Type B pancreatic cell (in vitro differentiated cells): ENCODE measurements at places on chromosomes 12 and 14.

DNA sequence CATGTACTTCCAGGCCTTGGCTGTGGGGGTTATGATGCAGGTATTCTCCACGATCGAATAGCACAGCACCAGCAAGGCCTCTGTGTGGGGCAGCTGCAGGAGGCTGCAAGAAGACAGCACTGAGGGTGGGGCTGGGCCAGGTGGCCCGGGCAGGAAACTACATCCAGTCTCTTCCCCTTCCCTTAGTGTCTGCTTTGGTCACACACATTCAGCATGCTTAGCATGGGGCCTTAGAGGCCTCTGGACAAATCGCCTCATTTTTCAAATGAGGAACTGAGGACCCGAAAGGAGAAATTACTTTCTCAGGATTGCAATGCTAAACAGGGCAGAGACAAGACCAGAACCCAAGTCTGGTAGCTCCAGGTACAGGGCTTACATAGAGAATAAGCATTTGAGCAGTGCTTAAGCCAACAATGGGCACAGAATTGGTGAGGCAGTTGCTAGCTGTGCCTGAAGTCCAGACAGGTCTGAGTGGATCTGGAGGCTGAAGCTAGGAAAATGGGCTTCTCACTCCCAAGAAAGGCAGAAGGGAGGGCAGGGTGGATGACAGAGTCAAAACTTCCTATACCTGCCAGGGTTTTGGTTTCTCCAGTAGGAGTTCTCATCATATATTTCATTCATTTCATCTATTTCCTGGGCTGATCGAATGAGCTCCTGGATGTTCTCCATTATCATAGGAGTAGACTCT lies 3.5 kb downstream of the ACRBP start:
- no peak for DNase-seq

DNA sequence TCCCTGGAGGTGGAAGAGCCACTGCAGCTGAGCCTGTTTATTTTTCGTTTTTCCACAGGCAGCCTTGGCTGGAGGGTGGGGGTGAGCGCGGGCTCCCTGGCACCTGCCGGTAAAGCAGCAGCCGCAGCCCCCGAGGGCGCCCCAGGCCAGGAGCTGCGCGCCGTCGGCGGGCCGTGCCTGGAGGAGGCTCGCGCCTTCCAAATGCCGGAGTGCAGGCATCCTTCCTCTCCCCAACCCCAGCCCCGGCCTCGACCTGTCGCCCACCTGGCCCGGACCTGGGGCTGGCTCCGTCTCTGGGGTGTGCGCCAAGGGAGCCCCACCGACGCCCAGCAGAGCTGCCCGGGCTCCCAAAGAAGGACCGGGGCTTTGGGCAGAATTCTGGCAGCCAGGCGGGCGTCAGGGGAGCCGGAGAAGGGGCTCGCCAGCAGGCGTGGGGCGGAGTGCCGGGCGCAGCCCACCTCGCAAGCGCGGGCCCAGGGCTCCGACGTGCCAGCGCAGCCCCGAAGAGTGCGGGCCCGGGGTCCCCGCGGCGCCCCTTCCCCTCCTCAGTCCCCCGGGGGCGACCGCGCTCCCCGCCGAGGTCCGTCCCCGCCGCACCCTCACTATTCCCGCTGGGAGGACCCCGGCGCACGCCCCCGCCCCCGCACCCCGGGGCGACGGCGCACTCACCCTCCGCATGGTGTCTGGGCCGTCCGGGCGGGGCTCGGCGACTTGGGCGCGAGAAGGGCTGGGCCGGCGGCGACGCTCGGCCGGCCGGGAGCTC lies 130.3 kb downstream of the NDUFA12 start:
- no peak for DNase-seq

- DNase-seq: no peak
These were observed 35.8 kb downstream of the ATP2A2 start for GRCh38 chr12:110316861-110317260.

GRCh38 chr12:76024942-76025600 lies 6.5 kb downstream of the PHLDA1 start:
- no peak for DNase-seq

DNA sequence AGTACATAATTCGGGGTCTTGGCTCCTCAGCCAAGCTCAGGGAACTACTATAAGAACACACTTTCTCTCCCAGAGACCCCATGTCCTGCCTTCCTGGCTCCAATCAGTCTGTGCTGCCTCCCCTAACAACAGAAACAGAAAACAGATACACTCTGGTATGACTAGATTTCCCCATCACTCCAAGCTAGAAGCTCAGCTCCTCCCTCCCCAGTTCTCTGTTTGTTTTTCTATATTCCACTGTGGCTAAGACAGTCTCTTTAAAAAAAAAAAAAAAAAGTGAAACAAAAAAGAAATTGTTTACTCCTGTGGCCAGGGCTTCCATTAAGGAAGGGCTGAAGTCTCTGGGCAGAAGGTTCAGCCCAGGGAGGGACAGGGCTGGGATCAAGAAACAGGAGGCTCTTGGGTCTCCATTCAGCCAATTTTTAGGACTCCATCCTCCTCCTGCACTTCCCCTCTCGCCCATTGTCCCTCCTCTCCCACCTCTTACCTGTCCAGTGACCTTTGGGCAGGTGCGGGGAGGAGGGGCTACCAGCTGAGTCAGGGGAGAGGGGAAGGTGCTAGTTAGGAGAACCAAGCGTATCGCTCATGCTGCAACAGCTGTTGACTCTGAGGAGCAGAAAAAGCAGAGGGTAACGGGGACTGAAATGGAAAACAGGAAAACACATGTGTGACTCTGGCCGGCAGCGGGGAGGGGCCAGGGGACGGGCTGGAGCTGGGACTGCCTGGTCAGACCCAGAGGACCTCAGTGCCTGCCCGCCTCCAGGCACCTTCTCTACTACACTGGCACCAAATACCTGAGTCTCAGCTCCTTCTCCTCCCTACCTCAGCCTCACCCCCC lies 4.1 kb upstream of the SLC7A7 start:
- no peak for DNase-seq

- DNase-seq: no peak
These were observed 99.6 kb downstream of the DYRK2 start for GRCh38 chr12:67747869-67748742.

- DNase-seq: no peak
These were observed 17.5 kb upstream of the BEGAIN start for GRCh38 chr14:100604709-100605108.

- DNase-seq: no peak
These were observed 266.3 kb upstream of the CCDC196 start for GRCh38 chr14:66219886-66220285.

DNA sequence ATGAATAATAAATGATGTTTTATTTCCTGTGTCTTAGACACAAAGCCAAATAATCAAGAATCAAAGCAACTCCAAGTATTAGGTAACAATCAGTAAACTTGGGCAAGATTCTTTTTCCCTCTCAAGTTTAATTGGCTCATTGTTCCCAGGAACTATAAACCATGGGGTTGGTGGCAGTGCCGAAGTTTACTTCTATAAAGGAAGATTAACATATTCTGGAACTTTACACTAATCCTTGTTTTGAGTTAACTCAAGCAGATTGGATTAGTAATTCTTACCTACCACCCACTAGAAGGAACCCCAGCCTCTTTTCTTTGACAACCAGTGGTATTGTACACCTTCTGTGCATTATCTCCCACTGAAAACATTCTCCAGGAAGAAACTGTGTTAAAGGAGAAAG lies 197.1 kb downstream of the EXOC5 start:
- no peak for DNase-seq

- DNase-seq: peak; percentile 66
These were observed 335.1 kb downstream of the DUSP6 start for GRCh38 chr12:89016970-89017778.

GRCh38 chr12:131312793-131313545 lies 359.3 kb downstream of the ADGRD1 start:
- DNase-seq: no peak

- DNase-seq: peak; percentile 52
These were observed 288.5 kb upstream of the RTL1 start for GRCh38 chr14:101191721-101192660.

DNA sequence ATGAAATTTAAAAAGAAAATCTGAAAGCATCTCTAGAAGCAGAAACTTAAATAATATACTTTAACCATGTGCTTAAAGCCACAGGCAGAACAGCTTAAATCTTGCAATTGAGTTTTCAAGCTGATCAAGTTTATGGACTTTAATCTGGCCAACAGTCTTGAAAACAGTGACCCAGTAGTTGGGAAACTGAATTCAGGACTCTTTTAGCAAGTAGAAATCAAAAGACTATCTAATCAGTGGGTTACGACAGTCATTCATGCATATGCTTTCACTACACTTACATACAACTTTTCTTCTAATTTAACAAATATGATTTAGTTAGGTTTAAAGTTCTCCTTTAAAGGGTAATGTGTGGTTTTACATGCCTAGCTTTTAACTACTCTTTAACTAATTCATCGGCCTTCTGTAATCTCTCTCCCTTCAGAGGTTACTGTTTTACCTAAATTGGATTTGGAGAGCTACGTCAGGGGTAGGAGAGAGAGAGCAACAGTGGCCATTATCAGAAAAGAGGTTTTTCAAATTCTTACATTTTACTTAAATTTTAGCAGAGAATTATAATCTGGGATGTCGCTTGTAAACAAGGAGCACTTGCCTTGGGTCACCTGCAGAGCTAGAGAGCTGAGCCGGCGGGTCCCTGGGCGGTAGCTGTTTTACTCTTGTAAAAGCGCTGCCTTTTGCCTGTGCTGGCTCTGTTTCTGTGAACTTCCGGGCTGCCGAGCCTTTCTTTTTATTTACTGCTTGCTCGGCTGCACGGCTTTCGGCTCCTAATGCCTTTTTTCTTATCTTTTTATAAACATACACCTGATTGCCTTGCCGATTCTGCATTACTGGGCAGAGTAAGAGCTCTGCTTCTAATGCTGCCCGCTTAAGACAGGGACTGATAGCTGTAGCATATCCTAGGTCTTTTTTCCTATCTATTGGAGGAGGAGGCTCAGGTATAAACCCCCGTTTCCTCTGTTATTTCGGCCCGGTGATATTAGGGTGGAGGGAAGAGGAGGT lies 17.4 kb upstream of the LYZ start:
- no peak for DNase-seq

GRCh38 chr12:68867606-68868005 lies 59.6 kb downstream of the MDM2 start:
- no peak for DNase-seq

GRCh38 chr12:3362737-3363136 lies 128.3 kb upstream of the PRMT8 start:
- DNase-seq: no peak

DNA sequence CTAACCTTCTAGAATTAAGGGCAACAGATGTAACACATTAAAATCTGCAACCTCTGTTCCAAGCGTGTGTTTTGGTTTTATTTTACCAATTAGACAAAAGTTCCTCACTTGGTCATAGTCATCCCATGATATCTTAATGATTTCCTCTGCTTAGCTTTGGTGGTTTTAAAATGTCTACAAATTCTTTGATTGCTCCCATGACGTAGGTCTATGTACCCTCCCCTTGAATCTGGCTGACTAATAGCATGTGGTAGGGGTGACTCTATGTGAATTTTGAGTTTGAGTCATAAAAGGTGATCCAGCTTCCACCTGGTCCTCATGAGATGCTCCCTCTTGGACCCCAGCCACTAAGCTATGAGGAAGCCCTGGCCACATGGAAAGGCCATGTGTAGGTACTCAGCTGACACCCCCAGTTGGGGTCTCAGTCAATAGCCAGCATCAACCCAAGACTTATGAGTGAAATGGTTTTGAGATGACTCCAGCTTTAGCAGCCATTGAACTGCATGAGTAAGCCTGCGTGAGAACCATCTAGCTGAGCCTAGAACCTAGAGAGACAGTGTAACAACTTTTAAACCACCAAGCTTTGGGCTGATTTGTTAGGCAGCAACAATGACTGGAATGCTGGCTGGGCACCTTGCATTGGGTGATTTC lies 247.1 kb downstream of the MSRB3 start:
- no peak for DNase-seq

DNA sequence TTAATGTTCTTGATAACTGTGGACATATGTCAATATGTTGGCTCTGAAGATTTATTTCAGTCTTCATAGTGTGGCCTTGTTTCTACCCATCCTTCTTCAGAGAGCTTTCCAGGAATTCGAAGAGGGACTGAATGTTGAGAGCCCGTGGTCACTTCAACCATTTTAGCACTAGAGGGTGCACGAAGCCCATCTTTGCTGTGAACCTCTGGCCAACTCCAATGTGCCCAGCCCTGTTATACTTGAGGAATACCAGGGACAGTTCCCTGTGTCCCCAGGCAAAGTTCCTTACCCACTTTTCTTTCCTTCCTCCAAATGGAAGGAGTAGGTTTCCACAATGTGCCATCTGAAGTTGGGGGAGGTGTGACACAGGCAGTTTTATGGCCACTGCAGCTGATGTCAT lies 603.5 kb downstream of the RPL10L start:
- DNase-seq: no peak

DNA sequence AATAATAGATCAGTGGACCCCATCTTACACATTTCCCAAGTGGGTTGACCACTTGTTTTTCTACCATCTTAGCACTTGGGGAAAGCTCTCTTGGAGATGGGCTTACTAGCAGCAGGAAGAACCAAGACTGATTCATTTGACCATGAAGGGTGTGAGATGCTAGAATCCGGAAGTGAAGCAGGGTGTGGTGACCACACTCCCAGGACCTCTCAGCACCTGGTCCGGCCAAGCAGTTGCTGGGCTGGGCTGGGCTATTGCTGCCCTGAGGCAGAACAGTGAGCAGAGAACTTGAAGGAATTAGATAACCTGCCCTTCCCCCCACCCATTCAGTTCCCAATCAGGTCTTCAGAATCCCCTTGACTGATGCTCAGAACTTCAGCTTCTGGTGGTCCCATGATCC lies 24.4 kb downstream of the ADCY6 start:
- no peak for DNase-seq

- DNase-seq: no peak
These were observed 27.1 kb upstream of the NR2C1 start for GRCh38 chr12:95100264-95101190.

DNA sequence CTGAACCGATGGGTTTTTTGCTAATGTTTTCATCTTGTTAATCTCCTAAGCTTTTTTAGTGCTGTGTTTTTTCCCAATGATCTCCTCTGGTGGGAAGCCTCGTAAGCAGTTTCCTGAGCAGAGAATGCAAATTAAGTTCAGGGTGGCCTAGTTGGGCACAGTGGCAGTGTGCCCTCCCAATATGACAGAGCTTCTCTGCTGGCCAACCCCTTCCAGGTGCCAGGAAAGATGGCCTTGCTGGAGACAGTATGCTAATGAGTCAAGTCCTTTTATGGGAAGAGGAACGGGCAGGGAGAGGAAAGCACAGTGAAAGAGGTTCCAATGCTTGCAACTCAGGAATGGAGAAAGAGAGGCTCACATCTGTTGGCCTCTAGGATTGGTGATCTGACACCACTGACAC lies 115.8 kb downstream of the GCH1 start:
- DNase-seq: no peak

DNA sequence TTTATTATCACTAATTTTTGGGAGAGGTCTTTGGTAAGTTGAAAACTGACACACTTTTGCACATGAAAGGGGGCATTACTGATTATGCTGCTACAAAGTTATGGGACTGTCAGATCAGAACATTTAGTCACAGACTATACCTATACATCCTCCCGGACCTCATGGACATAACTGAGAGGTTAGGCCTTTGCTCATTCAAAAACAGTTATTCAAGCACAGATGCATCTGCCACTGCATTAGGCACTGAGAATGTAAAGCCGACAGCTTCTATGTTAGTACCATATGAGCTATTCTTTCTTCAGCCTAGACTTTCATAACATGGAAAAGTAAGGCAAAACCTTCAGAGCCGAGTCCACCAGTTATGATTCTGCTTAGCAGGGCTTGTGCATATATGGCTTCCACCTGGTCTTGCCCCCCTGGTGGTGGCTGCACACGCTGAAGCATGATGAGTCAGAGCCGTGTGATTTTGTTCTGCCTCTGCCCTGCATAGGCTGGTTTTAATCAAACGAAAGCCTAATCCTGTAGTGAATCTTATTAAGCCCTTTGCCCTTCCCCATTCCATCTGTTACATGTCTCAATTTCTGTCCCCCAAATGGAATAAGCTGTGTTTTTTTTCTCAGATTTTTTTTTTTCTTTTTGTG lies 21.8 kb upstream of the RNU6-8 start:
- no peak for DNase-seq
